ENCODE measurements at places on chromosomes 2 and 18.

DNA sequence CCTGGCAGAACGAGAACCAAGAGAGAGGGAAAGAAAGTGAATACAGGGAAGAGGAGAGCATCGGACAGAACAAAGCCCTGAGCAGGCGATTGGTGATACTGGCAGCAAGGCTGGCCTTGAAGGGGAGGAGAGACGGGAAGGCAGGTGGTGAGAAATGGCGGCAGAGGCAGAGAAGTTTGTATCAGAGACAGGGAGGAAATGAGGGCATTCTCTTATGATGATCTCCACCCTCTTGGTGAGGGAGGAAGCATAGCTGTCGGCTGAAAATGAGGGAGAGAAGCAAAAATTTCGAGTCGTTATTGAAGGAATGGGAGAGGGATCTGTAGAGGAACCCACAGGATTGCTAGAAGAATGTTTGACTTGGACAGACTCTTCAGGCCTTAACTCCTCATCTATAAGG is 80.6 kb downstream of the CLIP4 start:
- DNase-seq = no peak

DNA sequence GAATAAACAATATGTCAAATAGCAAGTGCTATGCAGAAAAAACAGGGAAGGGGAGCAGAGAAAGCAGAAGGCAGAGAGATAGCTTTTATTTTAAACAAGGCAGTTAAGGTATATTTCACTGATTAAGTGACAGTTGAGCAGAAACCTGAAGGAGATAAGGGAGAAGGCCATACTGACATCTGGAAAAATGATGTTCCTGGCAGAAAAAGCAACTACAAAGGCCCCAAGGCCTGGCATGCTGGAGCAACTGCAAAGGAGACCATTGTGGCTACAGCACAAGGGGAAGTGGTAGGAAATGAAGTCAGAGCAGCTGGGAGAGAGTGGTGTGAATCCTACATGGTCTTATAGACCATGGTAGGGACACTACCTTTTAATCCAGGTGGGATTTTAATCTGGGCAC is 8.9 kb upstream of the PCBP1 start:
- no peak for DNase-seq

DNA sequence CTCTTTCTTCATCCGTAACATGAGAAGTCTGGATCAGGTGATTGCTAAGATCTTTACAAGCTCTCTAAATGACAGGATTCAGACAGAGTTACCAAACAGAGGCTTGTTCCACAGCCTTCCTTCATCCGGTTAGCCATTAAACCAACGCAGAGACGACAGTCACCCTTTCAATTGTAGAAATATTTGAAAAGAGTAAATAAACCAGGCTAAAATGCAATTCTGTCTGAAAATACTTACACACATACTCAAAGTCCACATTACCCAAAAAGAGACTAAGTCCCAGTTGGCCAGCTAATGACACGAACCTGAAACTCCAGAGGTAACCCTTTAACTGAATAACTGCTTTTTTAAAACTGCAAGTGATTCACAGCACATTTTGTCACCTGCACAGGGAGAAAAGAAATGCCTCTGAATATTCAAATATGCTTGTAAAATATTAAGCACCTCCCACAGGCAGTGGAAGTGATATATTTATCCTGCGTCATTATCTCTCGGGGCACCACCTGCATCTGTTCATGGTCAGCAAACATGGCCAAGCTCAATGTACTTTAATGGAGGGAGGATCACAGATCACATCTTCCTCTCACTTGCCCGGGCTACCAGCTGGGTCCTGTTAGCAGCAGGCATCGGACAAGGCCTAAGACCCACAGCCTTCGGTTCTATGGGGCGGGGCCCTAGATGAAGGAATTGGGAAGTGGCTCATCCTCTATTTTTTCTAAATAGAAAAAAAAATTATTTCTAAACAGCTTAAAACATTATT is 38.8 kb upstream of the DNER start:
- DNase-seq = no peak

GRCh38 chr2:24761866-24762265 is 31.3 kb downstream of the PTRHD1 start:
- no peak for DNase-seq

DNA sequence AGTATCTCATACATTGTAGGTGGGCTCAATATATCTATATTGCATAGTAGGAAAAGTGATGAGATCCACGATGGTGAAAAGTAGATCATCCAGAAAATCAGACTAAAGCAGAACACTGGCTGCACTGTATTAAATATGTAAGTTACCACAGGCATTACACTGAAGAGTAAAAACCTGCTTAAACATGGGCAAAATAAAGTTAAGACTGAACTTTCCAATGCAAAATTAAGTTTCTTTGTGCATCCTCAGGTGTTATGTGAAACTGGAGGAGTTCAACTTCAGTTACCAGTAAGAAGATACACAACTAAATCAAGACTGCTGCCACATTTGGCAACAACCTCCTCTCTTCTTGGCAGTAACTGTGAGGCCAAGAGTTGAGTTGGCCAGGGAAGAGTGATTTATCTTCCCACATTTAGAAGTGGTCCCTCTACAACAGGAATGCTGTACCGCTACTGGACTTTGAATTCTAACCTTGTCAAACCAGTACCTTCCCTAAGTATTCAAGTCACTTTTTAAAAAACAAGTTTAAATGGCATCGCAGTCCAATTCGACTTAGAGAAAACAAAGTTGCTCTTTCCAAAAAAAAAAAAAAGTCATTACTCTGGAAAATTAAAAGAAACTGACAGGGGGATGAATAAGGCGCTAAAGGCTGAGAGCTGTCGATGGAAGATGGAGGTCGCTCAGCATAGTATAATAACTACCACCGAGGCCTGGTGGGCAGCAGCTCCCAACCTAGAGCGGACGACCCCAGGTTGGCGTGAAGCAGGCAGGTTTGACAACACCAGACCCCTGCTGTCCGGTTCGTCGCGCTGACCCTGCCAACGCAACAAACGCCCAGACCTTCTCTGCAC is 1.1 kb downstream of the MAP4K3 start:
- DNase-seq = no peak

GRCh38 chr2:238263204-238264071 is 23.6 kb upstream of the HES6 start:
- DNase-seq = peak; percentile 40

- DNase-seq = no peak
Observed at GRCh38 chr2:24766609-24767008, 26.6 kb downstream of the PTRHD1 start.

DNA sequence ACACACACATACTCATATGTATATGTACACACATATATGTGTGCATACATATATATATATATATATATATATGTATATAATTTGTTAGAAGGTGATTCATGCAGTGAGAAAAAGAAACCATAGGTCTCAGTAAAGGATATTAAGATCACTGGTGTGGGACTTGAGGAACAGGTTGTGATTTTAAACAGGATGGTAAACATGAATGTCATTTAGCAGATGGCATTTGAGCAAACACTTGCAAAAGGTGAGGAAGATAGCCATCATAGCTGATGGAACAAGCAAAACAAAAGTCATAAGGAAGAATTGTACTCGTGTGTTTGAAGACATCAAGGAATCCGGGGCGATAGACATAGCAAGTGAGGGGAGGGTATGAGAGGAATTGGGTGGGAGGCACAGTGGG is 784.5 kb downstream of the TSN start:
- no peak for DNase-seq

DNA sequence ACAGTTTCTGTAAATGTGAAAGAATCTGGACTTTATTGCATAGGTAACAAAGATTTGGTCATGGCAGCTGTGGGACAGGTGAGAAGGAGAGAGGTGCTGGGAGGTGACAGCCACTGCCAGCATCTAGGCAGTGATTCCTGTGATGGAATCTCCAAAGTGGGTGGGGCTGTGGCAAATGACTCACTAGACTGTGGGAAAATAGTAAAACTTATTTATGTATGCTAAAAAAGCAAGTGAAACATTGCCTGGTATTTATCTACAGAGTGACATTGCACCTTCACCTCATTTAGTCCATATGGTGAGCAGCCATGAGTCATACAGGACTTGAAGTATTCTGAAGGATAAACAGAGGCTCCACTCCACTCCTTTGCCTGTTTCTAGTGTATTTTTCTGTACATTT is 145.3 kb upstream of the MEX3C start:
- no peak for DNase-seq

- no peak for DNase-seq
Observed at GRCh38 chr2:53752385-53752784, 15.2 kb upstream of the CHAC2 start.

GRCh38 chr18:12052866-12053265 is 40.8 kb upstream of the ANKRD62 start:
- DNase-seq = no peak

- no peak for DNase-seq
Observed at GRCh38 chr2:35081001-35081621, 1274.5 kb upstream of the CRIM1 start.

GRCh38 chr2:27795868-27796277 is 24.4 kb downstream of the MRPL33 start:
- DNase-seq = no peak

DNA sequence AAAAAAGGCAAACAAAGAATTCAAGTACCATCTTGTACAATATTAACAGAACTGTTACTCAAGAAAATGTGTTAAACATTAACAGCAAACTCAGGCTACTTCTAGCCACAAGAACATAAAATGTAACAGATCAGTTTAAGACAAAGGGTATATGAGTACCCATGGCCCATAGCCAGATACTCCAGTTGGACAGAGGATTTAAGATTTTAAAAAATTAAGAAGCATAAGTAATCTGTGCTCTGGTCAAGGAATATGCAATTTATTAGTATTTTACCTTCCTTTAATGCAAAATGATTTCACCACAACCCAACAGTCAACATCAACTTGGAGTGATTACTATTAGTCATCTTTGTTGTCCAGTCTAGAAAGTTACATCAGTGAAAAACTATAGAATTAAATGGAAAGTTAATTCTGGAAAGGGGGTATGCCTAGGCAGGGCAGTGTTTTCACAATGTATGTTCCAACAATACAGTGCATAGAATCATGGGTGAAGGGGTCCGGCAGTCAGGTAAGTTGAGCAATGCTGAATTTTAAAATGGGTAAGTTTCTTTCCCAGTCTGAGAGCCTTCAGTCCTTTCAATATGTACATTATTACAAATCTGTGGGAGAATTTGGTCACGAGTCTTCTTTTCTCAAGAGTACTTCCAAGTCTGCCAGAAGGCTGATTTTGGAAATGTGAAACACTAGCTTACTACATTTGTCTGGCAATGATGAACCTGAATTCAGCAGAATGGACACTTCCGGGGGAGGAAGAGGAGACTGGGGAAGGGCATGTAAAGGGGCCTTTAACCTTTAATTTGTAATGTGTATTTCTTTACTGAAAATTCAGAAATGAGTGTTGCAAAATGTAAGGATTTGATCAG is 34.5 kb downstream of the SFT2D3 start:
- DNase-seq = no peak

DNA sequence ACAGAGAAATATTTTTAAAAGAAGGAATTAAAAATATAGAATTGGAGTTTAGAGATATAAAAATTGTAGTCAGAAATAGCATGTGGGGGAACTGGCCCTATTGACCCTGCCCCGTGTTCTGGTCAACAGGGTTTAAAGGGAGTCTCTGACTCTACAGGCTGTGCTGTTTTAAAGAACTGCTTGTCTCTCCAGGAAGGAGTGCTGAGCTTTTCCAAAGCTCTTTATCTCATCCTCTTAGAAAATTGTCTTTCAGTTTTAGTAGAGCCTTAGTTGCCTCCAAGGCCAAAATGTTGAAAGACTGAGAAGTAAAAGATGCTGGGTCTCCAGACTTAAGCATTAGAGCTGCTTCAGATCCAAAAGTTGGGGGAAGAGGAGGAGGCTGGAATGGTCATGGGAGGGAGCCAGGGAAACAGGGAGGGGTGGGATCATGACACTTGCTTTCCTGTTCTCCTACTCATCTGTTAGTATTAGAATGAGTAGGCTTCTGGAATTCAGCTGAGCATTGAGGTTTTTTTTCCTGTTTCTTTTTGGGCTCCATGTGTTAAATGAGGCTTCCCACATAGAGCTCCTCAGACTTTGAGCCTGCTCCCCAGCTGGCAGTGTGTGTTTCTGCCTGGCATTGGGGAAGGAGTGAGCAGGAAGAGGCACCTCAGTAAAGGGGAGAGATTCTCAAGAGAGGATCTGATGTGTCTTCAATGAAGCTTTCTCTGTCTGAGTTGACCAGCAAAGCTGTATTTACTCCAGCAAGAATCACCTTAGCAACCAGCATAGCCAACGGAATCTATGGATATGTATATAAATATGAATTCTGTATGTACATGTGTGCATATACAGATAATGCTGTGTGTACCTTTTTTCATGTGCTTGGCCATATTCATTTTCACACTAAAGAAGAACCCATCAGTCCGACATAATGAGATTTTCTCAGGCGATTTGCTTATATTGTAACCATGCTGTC is 186.8 kb upstream of the FBXO11 start:
- DNase-seq = no peak

- no peak for DNase-seq
Observed at GRCh38 chr2:74413001-74413698, 8.3 kb downstream of the C2orf81 start.

DNA sequence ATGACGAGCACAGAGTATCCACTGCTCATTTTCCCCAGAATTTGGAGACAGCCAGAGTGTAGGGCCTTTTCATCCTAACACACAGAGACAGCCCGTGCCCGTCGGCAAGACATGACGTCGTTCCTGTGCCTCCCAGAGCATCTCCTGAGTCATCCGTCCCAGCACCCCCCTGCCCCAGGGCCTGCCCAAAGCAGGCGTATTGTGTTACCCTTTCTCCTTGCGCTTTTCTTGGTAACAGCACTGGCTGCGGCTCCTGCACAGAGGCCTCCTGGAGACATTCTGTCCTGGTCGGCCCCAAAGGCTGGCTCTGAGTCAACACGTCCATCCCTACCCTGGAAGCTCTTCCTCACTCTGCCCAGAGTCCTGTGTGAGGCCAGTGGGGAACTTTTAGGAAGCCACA is 217.1 kb downstream of the KLHL29 start:
- no peak for DNase-seq

- DNase-seq = no peak
Observed at GRCh38 chr18:9827793-9828505, 57.8 kb upstream of the TXNDC2 start.

GRCh38 chr18:80168346-80168745 is 59.3 kb downstream of the ADNP2 start:
- DNase-seq = no peak

GRCh38 chr2:37657471-37657870 is 14.0 kb downstream of the CDC42EP3 start:
- no peak for DNase-seq

DNA sequence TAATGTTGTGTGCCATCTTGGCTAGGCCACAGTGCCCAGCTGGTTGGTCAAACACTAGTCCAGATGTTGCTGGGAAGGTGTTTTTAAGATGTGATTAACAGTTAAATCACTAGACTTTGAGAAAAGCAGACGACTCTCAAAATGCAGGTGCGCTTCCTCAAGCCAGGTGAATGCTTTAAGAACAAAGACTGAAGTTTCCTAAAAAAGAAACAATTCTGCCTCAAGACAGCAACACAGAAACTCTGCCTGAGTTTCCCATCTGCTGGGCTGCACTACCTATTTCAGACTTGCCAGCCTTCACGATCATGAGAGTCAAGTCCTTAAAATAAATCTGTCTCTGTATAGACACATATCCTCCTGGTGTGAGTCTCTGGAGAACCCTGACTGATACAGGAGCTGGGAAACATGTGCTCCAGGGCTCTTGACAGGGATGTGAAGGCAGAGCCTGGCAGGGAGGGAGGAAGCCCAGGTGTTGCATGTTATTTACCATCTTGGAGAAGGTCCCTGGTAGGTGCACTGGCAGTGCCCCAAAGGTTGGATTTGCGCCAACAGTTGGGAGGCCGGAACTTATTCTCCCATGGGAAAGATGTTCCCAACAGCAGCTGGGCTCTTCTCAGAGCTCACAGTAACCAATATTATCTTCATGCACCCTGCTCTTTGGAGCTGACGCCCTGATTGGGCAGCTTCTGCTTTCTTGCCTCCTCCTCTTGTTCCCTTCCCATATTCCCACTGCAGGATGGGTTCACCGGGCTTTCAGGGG is 43.9 kb downstream of the ST6GAL2 start:
- no peak for DNase-seq

Measured in GM18507 (cell line).